ENCODE measurements at places on chromosomes 7 and 10.

DNA sequence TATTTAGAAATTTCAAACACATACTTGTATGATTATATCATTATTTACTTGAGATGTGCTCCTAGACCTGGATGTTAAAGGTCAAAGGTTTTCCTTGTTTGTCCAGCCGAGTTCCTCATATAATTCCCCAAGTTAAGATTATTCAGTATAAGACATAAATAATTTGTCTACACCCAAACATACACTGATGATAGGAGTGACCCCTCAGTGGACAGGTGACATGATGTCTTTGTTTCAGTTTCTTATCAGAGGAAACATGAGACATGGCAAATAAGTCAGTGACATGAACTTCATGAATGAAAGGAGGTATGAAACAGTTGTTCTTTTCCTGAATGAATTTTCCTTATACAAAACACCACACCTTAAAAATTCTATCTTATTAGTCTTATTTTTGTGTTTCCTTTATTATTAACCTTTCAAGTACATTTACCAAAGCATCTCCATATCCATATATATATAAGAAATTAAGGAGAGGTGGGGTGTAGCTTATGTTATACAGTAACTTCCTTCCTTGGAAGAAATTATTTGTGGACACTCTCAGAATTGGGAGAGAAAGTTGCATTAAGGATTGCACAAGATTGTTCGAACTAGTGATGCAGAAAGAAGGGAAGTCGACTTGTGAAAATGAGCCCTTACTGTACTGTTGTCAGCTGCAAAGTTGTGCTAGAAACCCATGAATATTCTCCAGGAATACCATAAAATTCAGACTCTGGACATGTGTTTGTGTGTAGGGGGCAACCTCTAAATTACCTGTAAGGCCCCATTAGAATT, 60.5 kb downstream of the POM121L12 start:
- no peak for ATAC-seq

DNA sequence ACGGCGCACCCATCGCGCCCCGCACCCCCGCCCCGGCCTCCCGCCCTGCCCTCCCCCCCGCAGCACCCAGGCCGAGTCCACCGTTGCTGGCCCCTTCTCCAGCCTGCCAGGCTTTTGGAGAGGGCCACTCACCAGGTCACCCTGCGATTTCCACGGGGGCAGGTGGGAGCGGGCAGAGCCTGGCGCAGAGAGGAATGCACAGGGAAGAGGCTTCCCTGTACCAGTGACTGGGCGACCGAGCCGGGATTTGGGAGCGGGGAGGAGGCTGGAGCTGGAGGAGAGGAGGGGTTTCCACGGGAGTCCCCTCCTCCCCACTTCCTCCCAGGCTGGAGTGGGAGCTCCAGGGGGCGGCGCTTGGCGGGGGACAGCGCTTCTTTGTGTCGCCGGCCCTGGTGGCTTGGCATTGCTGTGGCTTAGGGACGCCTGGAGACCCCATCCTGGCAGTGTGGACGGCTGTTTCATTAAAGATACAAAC, 19.3 kb downstream of the TCAF1 start:
- peak; percentile 79 for ATAC-seq

- ATAC-seq, result no peak
These were observed 30.9 kb upstream of the MTPAP start for GRCh38 chr10:30379983-30380382.

- peak; percentile 82 for ATAC-seq
These were observed 479 bp downstream of the PNPLA8 start for GRCh38 chr7:108525327-108525984.

DNA sequence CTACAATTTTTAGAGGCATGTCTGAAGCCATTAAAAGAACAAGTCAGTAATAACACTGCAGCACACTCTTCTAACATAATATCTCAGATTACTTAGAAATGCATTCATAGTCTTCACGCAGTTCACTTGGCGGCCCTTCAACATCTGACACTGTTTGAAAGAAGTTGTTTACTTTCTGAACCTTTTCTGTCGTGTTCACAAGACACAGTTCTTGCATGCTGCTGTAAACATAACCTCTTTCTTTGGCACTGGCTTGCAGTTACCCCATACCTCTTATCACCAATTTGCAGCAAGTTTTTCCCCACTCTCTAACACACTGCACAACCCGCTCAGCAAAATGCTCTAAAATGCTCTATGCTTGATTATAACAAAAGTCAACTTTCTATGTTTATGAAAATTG, 12.0 kb downstream of the PIP4K2A start:
- ATAC-seq, result peak; percentile 53

DNA sequence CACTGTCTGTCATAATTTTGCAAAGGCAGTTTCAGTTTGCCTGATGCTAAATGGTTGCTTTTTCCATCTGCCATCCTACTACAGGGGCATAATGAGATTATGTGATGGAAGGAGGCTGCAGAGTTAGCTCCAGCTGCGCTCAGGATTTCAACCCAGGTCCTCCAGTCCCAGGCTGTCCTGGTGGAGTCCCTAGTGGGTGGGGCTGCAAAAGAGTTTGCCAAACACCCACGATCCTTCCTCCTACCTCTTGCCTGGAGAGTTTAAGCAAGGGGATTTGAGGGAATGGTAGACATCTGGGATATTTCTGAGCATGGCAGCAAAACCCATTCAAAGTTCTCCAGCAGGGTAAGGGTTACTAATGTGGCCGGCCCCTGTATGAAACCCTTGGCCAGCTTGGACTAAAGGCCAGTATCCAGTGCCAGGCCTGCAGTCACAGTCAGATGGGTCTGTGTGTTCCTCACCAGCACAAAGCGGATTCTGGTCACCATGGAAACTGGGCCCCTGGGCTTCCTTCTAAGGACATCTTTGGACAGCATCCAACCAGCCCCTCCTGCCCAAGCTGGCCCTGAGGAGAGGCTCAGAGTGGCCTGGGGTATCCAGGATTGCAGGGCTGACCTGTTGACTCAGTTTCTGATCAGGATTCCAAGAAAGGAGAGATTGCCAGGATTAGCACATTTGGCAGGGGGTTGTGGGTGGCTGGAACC, 42.7 kb upstream of the CHST3 start:
- peak; percentile 68 for ATAC-seq

GRCh38 chr10:67175354-67175753, 249.5 kb downstream of the LRRTM3 start:
- ATAC-seq, result no peak

DNA sequence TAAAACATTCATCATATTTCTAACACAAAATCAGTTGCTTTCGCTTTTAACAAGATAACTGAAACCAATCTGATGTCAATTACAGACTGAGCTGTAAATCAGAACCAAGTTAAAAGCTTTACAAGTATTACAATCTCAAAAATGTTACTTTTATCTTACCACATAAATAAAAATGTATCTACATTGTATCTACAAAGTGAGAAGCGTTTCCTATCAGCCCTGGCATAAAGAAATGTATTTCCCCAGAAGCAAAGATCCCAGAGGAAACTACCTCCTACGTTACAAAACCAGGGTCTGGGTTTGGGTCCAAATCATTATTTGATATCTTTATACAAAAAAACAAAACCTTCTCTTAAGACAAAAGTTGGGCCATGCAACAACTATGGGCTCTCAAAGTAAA, 2.6 kb downstream of the SMURF1 start:
- no peak for ATAC-seq

- no peak for ATAC-seq
These were observed 15.4 kb upstream of the MEST start for GRCh38 chr7:130476297-130477150.

- no peak for ATAC-seq
These were observed 4.9 kb downstream of the GATA3 start for GRCh38 chr10:8059191-8059936.

GRCh38 chr10:49023752-49024151, 84.1 kb upstream of the LRRC18 start:
- peak; percentile 73 for ATAC-seq

DNA sequence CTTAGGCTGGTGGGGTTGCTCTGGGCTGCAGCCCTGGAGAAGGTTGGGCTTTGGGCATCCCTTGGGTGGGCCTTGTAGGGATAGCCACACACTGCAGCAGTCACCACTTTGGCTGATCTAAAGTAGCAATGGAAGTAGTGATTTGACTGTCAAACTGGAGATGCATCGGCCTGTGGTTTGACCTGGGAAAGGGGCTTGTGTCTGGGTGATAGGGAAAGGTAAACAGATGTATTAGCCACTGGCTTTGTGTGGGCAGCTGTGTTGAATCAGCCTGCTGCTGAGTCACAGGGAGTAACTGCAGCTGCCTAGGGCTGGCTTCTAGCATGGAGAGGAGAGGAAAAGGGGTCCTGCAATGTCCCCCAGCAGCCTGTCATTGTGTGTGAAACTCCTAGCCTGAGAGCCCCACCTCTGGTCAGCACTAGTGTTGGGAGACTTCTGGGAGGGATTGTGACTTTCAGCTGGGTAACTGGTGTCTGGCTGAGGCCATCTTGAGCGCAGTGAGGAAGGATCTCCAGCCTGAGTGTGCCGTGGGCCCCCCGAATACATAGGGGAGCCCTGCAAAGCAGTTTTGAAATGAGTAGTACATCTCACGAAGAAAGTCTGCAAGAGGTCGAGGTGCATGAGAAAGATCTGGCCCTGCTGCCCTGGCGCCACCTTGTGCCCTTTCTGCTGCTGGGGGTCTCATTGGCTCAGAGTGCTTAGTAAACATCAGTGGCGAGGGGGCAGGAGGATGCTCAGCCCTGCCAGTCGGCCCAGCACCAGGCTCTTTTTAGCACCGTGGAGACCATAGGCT, 117.3 kb downstream of the FANK1 start:
- ATAC-seq, result no peak

Measured in gastroesophageal sphincter (tissue), 4 donors.